Activated CD4-positive, alpha-beta memory T cell treated with anti-CD3 and anti-CD28 coated beads for 36 hours (primary cell): ENCODE measurements at places on chromosomes 1 and 21. TPM values are rescaled to one million over a fixed set of nuclear protein-coding genes. Genes with fewer than 3 reads are reported as not detected.
A peak's percentile ranks its signal among the peaks of the same experiment; 100 is the strongest.

DNA sequence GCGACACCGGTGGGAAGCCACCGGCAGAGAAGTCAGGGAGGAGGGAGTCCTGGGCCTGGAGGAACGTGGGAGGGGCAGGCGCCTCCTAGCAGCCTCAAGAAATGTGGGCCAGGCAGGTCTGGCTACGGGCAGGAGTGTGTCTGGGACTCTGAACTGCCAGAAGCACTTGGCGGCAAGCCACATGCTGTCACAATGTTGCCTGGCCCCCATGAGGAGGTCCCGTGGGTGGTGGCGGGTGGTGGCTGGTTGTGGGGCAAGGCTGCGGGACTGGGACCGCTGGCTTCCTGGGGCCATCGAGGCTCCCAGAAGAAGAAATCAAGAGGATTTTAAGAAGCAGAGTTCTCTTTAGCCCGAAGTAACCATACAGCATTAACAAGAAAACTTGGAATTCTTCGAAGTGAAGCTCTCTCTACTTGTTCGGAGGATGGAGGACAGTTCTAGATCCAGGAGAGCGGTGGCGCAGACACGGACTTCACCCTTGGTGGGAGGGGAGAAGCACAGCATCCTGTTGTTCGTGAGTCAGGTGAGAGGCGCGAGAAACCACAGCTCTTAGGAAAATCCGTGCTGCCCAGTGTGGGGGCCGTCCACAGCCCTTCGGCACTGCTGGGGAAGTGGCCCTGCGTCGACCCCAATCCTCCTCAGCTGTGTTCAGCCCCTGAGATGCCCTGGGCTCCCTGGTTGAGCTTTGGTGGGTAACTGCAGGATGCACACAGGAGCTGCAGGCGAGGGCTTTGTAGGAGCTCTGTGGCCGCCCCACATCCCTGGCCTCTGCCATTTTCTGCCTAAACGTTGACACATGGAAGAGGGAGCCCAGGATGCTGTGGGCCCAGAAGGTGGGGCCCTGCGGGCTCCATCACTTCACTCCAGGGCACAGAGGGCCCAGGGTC, 12.4 kb downstream of the SKI start:
- peaks cover 7% of the 10 kb centered on the region for H3K36me3 ChIP-seq
- no peaks in the 10 kb centered on the region for H3K27me3 ChIP-seq
- H3K4me1 ChIP-seq, result peaks cover 91% of the 10 kb centered on the region
- H3K27ac ChIP-seq, result peak overlapping the region; percentile 76
- peak overlapping the region; percentile 9 for H3K4me3 ChIP-seq

Gene C8B
- not detected for total RNA-seq

DNA sequence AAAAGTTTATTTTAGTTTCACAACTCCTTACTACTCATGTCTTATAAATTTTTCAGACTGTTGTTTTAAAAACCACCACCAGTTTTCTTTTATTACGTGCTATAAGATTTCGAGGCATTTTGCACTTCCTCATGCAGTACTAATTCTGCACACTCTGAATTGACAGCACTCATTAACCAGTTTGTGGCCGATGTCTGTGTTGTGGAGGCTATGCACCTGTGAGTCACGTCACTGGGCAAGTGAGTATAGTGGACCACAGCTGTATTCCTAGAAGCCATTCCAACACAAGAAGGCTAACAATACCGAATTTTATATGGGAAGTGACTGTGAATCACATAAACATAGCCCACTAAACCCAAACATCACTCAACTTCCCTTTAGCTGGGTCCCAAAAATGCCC, 21.0 kb upstream of the SPATA6 start:
- H3K4me1 ChIP-seq, result no peaks in the 10 kb centered on the region
- no peaks in the 10 kb centered on the region for H3K36me3 ChIP-seq
- H3K27ac ChIP-seq, result no peak overlapping the region
- H3K4me3 ChIP-seq, result no peak overlapping the region

- peaks cover 3% of the 10 kb centered on the region for H3K36me3 ChIP-seq
- H3K27me3 ChIP-seq, result no peaks in the 10 kb centered on the region
- H3K4me3 ChIP-seq, result peak overlapping the region; percentile 82
Observed at GRCh38 chr1:146051452-146051851, 29.9 kb upstream of the HJV start.

DNA sequence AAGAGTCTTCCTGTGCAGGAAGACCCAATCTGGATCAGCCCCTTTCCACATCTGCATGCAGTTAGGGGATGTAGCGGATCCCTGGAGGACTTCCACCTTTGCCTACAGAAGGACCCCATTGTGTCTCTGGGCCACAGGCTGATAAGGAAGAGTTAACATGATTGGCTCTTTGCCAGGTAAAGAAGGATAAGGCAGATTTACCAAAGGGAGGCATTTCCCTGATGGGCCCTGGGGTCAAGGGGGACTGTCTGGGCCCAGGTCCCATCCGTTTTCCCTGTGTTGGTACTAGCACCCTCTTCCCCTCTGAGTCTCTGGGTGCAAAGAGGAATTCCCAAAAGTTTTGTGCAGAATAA, 29.1 kb downstream of the SLC26A9 start:
- no peak for DNase-seq
- no peaks in the 10 kb centered on the region for H3K36me3 ChIP-seq
- no peak overlapping the region for H3K4me3 ChIP-seq
- no peak overlapping the region for H3K27ac ChIP-seq

DNA sequence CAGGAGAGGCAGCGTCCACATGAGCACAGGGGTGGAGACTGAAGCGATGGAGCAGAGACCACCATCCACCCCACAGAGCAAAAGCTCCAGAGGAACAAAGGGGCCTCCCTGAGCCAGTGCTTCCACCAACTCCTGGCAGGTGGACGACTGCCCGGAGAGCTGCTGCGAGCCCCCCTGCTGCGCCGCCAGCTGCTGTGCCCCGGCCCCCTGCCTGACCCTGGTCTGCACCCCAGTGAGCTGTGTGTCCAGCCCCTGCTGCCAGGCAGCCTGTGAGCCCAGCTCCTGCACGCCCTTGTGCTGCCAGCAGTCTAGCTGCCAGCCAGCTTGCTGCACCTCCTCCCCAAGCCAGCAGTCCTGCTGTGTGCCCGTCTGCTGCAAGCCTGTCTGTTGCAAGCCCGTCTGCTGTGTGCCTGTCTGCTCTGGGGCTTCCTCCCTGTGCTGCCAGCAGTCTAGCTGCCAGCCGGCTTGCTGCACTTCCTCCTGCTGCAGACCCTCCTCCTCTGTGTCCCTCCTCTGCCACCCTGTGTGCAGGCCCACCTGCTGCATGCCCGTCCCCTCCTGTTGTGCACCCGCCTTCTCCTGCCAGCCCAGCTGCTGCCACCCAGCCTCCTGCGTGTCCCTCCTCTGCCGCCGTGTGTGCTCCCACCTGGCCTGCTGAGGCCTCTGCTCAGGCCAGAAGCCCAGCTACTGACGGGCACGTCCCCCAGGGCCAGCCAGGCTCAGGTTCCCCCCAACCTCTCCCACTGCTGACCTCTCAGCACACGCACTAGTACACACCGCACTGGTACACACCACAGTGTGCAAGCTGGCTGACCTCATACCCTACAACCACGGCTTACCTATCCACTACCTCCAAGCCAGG, 5.4 kb downstream of the KRTAP10-12 start:
- peaks cover 71% of the 10 kb centered on the region for H3K27me3 ChIP-seq
- no peak overlapping the region for H3K27ac ChIP-seq
- no peak for DNase-seq
- peaks cover 8% of the 10 kb centered on the region for H3K36me3 ChIP-seq
- no peak overlapping the region for H3K4me3 ChIP-seq
- no peaks in the 10 kb centered on the region for H3K4me1 ChIP-seq
